Kasumi-1 (cell line): ENCODE measurements at places on chromosomes 11 and 22.

DNA sequence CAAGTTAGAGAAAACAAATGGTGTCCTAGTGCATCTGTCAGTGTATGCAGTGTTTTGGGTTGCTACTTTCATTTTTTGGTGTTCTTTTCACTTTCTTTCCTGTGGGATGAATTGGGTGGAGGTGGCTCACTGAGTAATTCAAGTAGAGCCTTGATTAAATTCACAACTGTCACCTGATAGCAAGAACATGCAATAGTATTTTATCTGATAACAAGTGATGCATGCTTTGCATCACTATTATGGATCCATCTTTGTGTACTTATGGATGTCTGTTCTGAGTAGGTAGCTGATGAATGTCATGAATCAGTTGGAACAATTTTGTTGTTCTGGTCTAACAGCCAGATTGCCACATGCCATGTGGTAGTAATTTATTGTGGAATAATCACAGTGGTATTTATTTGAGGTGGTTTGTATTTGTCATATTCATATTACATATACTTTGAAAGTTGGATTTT, 87.5 kb downstream of the DDX10 start:
- DNase-seq = no peak

- DNase-seq = no peak
Measured at GRCh38 chr11:28976801-28977145, 868.6 kb downstream of the METTL15 start.

DNA sequence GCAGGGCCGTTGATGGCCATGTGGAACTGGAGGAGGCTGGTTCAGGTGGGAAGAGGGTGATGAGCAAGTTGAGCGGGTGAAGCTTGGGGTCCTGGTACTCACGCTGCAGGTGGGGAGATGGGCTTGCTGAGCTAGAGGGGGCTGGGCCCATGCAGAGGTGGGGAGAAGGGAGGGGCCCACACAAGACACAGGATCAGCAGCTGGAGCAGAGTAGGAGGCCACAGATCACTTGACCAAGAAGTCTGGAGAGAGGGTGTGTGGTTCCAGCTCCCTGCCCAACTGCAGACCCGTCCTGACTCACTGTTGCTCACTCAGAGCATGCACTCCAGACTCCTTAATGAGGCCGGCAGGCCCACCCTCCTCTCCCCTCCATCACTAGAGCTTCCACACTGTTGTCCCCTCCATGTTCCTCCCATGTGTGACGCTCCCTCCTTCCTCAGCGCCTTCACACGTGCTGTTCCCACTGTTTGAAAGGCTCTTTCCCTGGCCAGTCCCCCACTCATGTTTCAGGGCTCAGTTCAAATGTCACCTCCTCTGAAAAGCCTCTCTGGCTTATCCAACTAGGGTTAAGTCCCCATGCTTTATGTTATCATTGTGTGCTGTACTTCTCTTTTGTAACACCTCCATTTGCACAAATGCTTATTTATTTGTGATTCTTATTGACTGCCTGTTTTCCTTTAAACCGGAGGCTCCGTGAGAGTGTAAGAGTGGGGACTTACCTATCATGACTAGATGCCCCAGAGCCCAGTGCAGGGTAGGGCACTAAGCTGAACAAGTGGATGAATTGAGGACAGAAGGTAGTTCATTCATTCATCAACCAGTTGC, 2.3 kb downstream of the CCDC86 start:
- no peak for DNase-seq

DNA sequence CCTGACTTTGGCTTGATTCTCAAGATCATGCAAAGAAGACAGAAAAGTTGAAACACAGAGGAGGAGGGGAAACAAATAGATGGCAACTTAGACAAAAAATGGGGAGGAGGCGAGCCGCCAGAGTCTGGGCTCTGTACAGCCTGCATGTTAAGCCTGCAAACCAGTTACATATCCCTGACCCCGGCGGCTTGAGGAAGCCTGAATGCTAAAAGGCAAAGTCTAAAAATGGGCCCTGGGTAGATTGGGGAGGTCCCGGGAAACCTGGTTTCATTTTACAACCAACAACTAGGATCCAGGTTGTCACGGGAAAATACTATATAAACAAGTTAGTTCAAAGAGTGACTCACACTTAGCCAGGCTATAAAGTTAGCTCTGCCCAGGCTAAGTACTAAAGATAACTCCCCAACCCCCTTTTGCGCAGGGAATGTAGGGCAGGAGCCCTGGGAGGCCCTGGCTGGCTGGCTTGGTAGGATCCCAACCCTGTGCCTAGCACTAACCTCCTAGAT, 18.8 kb upstream of the ZBTB16 start:
- DNase-seq = no peak

- DNase-seq = no peak
Measured at GRCh38 chr22:29087012-29087411, 14.2 kb downstream of the KREMEN1 start.

- DNase-seq = no peak
Measured at GRCh38 chr11:123905826-123906225, 3.9 kb downstream of the OR8D4 start.

GRCh38 chr11:31366795-31367194, 2.7 kb downstream of the DCDC1 start:
- no peak for DNase-seq

DNA sequence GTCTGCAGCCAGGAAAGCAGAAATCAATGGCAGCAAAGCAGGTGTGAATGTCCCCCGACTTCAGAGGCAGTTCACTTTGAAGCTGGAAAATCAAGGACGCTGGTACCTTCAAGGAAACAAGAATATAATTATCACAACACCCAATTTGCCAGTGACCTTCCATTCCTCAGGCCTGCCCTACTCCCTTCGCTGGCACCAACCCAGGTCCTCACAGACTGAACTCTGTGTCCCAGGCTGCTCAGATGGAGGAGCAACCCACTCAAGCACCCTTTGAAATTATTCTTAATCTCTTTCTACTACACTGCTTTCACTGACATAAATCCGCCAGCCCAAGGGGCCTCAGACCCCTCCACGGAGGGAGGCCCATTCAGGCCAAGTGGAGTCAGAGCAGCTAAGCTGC, 64.7 kb upstream of the WT1 start:
- DNase-seq = no peak

DNA sequence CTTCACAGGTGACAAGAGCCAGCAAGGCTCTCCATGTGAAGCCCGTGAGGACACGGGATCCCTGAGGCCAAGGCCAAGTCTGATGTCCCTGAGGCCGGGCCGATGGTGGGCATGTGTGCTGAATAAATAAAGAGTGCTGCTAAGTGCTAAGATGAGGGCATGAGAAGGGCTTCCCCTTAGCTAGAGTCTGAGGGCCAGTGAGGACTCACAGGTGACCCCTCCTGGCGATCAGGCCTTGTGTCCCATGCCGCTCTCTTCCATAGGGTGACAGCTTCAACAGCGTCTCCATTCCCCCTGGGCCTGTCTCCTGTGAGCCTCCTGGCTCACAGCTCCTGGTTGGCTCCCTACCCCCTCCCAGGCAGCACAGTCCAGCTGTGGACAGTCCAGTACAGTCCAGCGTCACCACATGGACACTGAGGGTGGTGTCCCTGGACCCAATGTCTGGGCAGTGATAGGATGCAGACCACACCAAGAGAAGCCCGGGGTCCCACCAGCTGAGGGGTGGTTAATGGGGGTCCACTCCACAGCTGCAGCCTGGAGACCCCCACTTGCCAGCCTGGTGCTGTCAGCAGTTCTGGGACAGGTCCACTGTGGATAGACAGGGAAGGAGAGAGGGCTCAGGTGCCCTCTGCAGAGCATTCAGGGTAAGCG, 1033.2 kb downstream of the TBC1D22A start:
- no peak for DNase-seq

GRCh38 chr11:67468056-67468455, 995 bp downstream of the TMEM134 start:
- DNase-seq = no peak

GRCh38 chr11:58573451-58574104, 2.1 kb downstream of the LPXN start:
- peak; percentile 64 for DNase-seq

DNA sequence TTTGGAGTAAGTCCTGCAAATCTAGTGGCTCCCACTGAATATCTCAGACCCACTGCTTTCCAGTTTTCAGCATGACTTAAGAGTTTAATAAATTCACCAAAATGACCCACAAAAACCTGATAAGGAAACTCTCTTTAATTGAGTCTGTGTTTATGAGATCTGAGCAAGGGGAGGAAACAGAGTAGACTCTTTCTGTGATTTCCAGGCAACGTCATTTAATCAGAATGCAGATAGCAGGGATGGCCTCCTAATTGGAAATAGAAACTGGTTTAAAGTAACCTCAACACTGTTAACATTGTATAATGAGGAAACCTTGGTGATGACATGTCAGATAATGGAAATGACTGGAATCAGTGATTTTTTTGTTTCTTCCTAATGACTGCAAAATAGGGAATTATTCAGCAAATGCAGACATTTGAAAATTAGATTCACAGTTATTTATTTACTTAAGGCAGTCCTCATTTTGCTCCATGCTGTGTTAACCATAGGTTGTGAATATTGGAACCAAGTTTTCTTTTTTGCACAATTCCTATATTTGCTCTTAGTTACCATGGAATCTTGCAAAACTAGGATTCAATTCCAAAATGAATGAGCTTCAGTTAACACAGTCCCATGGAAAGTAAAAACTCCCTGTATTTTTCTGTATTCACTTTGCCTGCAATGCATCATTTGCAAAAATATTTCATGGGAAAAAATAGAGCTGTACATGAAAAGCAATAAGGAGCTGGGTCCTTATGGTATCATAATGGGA, 1324.5 kb downstream of the LRRC4C start:
- no peak for DNase-seq

- no peak for DNase-seq
Measured at GRCh38 chr11:40877256-40877655, 582.2 kb downstream of the LRRC4C start.
